CD4-positive, alpha-beta T cell (primary cell): ENCODE measurements at places on chromosomes 2 and 18.

GRCh38 chr2:148578493-148578884 lies 66.1 kb upstream of the EPC2 start:
- DNase-seq = no peak

GRCh38 chr18:32612651-32613050 lies 142.0 kb upstream of the GAREM1 start:
- no peak for DNase-seq

GRCh38 chr2:40101131-40101575 lies 322.1 kb upstream of the THUMPD2 start:
- DNase-seq = no peak

DNA sequence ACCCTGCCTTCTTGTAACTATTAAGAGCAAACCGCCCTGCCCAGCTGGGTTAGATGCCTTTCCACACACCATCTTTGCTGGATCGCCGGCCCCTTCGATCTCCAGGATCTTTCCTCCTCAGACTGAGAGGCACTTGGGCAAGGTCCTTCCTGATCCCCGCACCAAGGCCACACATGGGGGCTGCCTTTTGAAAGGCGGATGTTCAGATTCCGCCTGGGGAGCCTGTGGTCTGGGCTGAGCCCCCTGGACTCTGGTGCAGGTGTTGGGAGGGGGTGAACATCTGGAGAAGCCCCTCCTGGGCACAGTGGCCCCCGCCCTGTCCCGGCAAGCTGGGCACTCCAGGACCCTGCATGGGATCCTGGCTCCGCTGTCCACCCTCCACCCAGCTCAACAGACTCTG lies 135.4 kb upstream of the HDAC4 start:
- DNase-seq = no peak

DNA sequence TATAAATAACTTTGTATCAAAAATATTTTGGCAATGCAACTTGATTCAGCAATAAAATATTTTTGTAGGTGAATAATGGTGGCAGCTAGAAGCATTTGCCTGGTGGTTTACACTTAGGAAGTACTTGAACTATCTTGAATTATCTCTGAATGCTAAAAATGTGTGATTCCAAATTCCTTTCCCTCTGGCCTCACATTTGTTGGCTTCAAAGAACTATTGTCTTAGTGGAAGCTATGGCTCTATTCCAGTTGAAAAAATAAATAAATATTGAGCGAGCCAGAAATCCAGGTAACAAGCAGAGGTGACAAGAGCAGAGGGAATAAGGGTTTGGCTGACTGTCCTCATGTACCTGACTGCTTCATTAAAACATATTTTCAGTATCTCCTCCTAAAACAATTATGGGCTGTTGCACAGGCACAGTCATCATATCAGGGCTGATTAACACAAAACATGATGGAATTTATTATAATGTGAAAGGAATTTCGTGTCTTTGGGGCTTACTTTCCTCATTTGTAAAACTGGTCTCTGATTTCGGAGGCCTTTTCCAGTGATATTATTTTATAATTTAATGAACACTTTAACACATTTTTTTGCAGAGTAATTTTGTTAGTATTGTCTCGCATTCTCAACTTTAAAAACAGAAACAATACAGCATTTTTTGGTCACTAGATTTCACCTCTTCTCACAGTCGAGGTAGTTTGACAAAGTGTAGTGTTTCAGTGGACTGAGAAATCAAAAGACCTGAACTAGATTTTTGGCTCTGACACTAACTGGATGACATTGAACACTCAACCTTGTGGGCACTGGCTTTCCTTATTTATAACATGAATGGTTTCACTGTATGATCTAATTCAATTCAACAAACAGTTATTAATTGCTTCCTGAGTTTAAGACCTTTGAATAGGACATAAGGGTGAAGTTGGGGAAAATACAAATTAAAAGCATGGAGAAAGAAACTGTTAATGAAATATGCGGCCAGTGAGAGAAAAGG lies 7.8 kb upstream of the CAVIN2 start:
- no peak for DNase-seq

DNA sequence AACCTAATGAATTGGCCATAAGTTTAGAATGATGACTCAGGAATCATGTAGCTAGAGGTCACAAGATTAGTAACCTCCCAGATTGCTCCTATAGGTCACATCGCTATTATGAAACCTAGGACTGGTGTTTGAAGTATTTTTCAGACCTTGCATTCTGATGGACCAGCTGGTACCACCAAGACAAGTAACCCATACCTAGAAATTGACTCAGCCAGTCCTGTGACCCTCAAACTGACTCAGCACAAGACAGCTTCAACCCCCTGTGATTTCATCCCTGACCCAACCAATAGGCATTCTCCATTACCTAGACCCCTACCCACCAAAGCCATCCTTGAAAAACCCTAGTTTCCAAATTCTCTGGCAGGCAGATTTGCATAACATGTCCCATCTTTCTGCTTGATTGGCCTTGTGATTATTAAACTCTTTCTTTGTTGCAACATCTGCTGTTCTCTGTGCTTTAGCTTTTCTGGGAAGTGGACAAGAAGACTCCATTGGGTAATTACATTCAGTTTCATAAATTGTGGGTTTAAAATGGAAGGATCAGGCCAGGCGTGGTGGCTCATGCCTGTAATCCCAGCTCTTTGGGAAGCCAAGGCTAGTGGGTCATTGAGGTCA lies 254.9 kb downstream of the IRS1 start:
- DNase-seq = no peak
